Lower lobe of right lung (tissue), 2 donors: ENCODE measurements at places on chromosomes 7 and 10. TPM values are rescaled to one million over a fixed set of nuclear protein-coding genes. Genes with fewer than 3 reads are reported as not detected.
A peak's percentile ranks its signal among the peaks of the same experiment; 100 is the strongest.

COL17A1 gene
- 0.32 TPM for total RNA-seq

ITIH2 gene
- 0.32 TPM for total RNA-seq

DNA sequence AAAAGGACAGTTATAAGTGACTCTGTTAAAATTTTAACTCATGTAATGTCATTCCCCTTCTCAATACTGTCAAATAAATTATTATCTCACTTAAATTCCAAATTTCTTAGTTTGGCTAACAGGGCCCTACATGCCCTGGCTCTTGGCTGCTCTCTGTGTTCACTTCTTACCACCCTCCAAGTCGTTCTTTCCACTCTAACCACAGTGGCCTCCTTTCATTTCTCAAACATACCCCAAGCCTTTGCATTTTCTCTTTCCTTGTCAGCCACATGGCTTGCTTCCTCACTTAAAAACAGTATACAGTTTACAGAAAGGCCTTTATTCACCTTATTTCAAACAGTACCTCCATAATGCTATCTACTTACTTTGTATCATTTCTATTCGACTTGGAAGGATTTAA lies 737.1 kb upstream of the ZWINT start:
- no peaks in the 10 kb centered on the region for H3K4me1 ChIP-seq
- H3K4me3 ChIP-seq, result no peak overlapping the region
- no peaks in the 10 kb centered on the region for H3K27me3 ChIP-seq
- H3K36me3 ChIP-seq, result no peaks in the 10 kb centered on the region
- H3K27ac ChIP-seq, result no peak overlapping the region
- DNase-seq, result no peak

- DNase-seq, result no peak
- no peaks in the 10 kb centered on the region for H3K4me1 ChIP-seq
- H3K36me3 ChIP-seq, result no peaks in the 10 kb centered on the region
- no peak overlapping the region for H3K4me3 ChIP-seq
- no peaks in the 10 kb centered on the region for H3K27me3 ChIP-seq
- H3K27ac ChIP-seq, result no peak overlapping the region
Measured at GRCh38 chr7:36021367-36021766, 131.7 kb upstream of the EEPD1 start.

- H3K27ac ChIP-seq, result peak within 1 kb of the TSS; percentile 53
- H3K4me1 ChIP-seq, result peaks cover 15% of the 10 kb centered on the region
- no peaks in the 10 kb centered on the region for H3K27me3 ChIP-seq
- no peaks in the 10 kb centered on the region for H3K36me3 ChIP-seq
- DNase-seq, result peak; percentile 87
Measured at GRCh38 chr7:1555813-1556543, at the start of gene TMEM184A. TMEM184A (minus strand) TSS chr7:1556205; CDS start chr7:1555484, 721 bp downstream.
